ENCODE measurements at places on chromosomes 4 and X.

DNA sequence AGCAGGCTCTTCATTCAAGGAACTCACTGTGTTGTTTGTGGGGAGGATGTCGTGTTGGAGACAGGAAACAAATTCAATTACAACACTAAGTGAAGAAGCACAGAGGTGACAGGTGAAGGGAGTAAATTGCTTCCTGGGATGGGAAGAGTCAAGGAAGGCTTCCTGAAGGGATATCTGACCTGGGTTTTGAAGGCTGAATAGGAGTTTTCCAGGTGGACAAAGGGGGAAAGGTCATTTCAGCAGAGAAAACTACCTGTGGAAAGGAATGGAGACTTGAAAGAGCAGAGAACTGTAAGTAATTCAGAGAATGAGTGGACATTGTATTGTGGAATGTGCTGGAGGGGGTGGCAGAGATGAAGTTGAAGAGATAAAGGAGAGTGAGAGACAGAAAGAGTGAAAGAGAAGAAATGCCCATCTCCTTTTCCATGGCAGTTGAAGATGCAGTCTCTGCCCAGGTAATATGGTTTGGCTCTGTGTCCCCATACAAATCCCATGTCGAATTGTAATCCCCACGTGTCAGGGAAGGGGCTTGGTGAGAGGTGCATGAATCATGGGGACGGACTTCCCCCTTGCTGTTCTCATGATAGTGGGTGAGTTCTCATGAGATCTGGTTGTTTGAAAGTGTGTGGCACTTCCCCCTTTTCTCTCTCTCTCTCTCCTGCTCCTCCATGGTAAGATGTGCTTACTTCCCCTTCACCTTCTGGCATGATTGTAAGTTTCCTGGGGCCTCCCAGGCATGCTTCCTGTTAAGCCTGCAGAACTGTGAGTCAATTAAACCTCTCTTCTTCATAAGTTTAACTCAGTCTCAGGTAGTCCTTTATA, 205.7 kb upstream of the BCOR start:
- DNase-seq: no peak

DNA sequence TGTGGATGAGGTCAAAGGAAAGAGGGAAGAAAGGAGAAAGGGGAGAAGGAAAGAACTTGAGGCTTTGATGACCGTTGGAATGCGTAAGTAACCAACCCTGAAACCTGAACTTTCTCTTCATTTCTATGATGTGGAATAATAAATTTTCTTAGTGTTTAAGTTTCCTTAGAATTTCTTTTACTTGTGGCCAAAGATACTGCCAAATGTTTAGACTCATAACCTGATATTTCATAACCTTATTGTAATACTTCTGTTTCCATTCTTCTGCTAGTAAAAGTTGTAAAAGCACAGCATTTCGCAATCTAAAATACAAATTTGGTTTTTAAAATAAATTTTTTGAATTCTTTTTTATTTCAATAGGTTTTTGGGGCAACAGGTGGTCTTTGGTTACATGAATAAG, 258.5 kb upstream of the GIMD1 start:
- DNase-seq: no peak

DNA sequence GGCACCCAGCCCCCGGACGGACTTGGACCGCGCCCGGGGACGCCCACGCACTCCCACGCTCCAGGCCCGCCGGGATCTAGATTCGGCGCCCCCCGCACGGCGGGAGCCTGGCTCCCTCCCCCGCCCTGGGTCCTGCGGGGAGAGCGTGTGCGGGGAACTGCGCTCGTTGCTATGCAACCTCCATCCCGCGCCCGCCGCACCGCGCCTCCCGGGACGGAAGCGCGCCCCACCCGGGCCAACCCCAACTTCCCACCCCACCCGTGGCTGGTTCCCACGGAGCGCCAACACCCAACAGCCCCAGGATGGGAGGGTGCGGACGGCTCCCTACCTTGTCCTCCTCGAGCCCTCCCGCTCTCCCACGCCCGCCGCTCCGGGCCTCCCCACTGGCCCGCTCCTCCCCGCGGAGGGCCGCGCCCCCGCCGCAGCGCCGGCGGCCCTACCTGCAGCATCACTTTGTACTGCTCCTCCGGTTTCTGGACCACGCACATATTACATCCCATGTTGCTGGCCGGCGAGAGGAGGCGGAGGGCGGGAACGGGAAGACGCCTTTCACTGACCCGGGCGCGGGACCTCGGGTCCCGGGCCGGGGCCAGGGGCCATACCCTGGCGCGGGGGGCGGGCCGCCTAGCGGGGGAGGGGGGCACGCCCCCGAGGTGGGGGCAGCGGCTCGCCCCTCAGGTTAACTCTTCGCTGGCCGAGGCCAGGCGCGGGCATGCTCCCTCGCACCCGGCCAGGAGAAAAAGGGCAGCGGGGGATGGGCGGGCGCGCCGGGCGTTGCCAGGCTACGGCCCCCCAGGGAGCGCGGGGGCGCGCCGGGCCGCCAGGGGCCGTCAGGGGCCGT, at the start of gene PDZD4:
TSS of gene PDZD4 (minus strand) at position 746 of the 841 bp plus-strand sequence. CDS start at position 500, 246 bp downstream.
- DNase-seq: no peak

DNA sequence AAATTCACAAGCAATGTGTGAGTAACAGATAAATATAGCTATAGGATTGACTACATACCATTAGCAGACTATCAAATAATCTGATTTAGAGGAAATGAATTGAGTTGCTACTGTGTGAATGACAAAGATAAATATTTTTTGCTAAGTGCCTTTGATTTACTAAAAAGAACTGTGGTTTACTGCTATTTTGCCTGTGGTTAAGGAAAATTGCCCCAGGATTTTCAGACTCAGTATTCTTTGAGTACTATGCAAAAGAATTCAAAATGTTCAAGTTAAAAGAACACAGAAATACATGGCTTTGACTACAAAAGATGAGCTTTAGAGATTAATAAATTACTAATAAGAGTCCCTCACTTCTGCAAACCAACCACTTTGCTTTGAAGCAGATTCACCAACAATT, 853.8 kb downstream of the ADGRL3 start:
- DNase-seq: no peak

DNA sequence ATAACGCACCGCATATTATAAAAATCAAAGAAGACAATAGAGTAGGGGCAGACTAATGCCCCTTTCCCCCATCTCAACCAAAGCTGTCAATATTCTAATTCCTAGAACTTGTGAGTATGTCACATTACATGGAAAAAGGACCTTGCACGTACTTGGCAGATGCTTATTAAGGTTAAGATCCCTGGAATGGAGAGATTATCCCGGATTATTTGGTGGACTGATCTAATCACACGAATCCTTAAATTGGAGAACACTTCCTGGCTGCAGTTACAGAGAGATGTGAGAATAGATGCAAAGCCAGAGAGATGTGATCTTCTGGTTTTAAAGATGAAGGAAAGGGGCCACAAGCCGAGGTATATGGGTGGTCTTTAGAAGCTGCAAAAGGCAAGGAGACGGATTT, 548.7 kb downstream of the SPRY1 start:
- no peak for DNase-seq

GRCh38 chr4:156568484-156568883, 403.1 kb downstream of the PDGFC start:
- DNase-seq: no peak

GRCh38 chrX:20980426-20980825, 393.8 kb upstream of the CNKSR2 start:
- no peak for DNase-seq

DNA sequence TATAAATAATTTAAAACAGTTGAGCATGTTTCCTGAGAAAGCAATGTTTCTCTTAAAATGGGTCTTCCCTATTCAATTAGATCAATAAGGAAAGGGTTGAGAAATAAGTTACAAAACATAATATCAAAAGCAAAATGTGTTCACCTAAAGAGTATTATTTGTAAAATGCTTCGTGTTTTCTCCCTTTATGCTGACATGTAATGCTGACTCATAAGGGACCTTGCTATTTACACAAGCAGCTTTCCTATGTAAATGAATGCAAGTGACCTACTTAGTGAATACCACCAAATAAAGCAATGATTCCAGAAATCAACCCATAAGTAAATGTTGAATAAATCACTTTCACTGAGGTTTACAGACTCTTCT, 91.5 kb downstream of the ELOVL6 start:
- no peak for DNase-seq

DNA sequence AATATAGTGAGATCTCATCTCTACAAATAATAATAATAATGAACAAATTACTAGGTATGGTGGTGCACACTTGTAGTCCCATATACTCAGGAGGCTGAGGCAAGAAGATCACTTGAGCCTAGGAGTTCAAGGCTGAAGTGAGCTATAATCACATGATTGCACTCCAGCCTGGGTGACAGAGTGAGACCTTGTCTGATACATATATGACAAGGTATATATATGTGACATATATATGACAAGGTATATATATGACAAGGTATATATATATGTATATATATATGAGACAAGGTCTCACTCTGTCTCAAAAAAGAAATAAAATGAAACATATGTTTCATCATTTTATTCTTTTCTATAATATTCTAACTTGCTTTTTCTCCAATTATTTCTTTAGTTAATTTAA, 278.1 kb upstream of the TET2 start:
- DNase-seq: no peak

GRCh38 chrX:45515262-45516215, 314.9 kb upstream of the DIPK2B start:
- DNase-seq: no peak

- no peak for DNase-seq
These were observed 1.1 kb upstream of the UBE2A start for GRCh38 chrX:119573222-119573621.

Measured in stimulated activated CD4-positive, alpha-beta T cell treated with anti-CD3 and anti-CD28 coated beads, TNF-alpha, amount 100 ng/mL, for 1 hour (primary cell).